Stimulated activated CD8-positive, alpha-beta memory T cell treated with anti-CD3 and anti-CD28 coated beads, Interleukin-4, amount 100 ng/mL, for 1 hour (primary cell): ENCODE measurements at places on chromosomes 3 and 15.

- DNase-seq = no peak
Measured at GRCh38 chr3:82640254-82640653, 878.8 kb upstream of the GBE1 start.

GRCh38 chr3:46566040-46566641 lies at the start of gene LRRC2:
TSS of gene LRRC2 (minus strand) at chr3:46566302. CDS start at chr3:46551591, 14,711 bp downstream.
- no peak for DNase-seq

GRCh38 chr3:135248213-135248612 lies 453.2 kb downstream of the EPHB1 start:
- no peak for DNase-seq

- no peak for DNase-seq
Measured at GRCh38 chr3:55546866-55547669, 60.0 kb upstream of the WNT5A start.

DNA sequence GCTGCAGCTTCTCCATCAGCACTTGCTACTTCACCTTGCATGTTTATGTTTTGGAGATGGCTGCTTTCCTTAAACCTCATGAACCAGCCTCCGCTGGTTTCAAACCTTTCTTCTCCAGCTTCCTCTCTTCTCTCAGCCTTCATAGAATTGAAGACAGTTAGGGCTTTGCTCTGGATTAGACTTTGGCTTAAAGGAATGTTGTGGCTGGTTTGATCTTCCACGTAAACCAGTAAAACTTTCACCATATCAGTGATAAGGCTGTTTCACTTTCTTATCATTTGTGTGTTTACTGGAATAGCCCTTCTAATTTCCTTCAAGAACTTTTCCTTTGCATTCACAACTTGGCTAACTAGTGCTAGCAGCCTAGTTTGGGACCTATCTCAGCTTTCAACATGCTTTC lies 11.7 kb upstream of the GNAT1 start:
- DNase-seq = no peak

- no peak for DNase-seq
Measured at GRCh38 chr3:62361824-62362223, 11.5 kb downstream of the FEZF2 start.

- no peak for DNase-seq
Measured at GRCh38 chr3:78116874-78117273, 1077.0 kb downstream of the ROBO2 start.

- DNase-seq = no peak
Measured at GRCh38 chr3:32937331-32937730, 14.1 kb upstream of the CCR4 start.

DNA sequence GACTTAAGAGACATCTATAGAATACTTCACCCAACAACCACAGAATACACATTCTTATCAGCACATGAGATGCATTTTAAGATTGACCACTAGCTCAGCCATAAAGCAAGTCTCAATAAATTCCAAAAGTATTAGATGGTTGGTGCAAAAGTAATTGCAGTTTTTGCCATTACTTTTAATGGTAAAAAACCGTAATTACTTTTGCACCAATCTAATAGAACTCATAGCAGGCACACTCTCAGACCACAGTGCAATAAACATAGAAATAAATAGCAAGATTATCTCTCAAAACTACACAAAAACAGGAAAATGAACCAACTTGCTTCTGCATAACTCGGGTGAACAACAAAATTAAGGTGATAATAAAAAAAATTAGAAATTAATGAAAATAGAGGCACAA lies 33.7 kb upstream of the PPM1L start:
- DNase-seq = no peak

- DNase-seq = no peak
Measured at GRCh38 chr3:190307164-190307545, 15.1 kb downstream of the CLDN1 start.

- DNase-seq = no peak
Measured at GRCh38 chr3:34972481-34972880, 666.8 kb upstream of the ARPP21 start.

GRCh38 chr15:60358935-60359682 lies 38.7 kb downstream of the ANXA2 start:
- no peak for DNase-seq

GRCh38 chr15:39869254-39869653 lies 50.8 kb downstream of the GPR176 start:
- no peak for DNase-seq

GRCh38 chr15:69686626-69687025 lies 234.0 kb downstream of the RPLP1 start:
- DNase-seq = no peak

DNA sequence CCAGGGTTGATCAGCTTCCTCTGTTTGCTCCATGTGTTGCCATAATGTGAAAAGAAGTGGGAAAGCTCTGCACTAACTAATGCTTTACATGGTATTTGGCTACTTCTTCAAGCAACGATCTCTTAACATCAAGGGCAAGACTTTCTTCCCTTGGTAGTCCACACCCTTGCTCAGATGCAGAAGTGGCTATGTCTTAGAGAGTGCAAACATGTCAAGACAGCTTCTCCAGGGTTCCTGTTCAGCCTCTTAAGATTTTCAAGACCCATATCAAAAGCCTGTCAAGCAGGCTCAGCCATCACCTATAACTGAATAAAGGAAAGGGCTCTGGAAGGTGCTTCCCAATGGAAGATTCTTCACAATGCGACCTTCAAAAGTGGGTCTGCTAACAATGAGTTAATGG lies 64.8 kb upstream of the CSTA start:
- no peak for DNase-seq

GRCh38 chr3:98812851-98813374 lies 49.8 kb downstream of the ST3GAL6 start:
- DNase-seq = no peak

- DNase-seq = no peak
Measured at GRCh38 chr15:44782516-44782915, 46.2 kb downstream of the TRIM69 start.

DNA sequence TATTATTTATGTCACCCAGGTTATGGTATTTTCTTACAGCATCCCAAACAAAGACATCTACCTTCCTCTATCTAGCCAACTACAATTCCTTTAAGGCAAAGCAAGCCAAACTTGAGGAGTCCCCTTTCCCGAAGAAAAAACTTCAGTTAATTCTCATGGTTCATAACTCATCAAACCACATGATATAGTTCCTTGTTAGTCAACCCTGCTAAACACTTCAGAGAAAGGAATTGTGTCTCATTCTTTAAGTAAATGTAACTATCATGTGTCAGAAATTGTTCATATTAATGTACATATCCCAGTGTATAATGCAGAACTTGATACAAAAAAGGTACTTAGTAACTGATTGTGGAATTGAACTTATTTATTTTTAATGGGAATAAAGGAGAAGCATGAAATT lies 44.4 kb downstream of the ST3GAL6 start:
- no peak for DNase-seq

DNA sequence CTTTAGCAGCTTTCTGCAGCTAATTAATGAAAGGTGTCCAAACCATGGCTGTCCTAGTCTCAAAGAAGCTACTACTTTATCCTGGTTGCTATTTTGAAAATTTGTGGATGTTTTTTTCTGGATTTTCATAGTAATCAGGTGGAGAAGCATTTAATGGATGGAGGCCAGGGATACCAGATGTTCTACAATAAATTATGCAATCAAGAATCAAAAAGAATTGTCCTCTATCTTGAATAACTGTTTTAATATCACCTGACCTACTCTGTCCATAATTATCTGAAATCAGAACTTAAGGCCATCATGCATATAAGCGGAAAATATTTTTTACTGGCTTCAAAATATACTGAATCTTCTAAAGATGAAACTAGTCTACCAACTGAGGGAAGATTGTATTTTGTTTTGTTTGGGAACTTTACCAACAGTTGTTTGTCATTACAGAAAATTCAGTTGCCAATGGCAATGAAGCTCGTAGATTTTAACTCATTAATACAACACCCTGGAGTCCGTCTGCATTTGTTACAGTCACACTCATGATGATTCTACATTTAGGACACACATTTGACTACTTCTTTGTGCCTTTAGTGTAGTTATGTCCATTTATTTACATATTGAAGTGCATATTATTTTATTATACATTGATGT lies 762.3 kb upstream of the GRM7 start:
- DNase-seq = no peak

DNA sequence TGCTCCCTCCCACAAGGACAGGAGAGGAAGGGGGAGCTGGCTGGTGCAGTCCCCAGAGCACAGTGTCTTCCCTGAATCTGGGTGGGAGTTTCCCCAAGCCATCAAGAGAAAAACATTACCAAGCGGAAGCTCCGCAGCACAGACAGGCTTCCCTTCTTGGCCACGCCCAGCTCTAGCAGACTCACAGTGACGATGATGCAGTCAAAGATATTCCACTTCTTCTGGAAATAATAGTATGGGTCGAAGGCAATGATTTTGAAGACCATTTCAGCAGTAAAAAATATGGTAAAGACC lies 76.7 kb downstream of the SCN10A start:
- DNase-seq = no peak
